Epithelial cell of proximal tubule (primary cell): ENCODE measurements at places on chromosomes 4 and X.

DNA sequence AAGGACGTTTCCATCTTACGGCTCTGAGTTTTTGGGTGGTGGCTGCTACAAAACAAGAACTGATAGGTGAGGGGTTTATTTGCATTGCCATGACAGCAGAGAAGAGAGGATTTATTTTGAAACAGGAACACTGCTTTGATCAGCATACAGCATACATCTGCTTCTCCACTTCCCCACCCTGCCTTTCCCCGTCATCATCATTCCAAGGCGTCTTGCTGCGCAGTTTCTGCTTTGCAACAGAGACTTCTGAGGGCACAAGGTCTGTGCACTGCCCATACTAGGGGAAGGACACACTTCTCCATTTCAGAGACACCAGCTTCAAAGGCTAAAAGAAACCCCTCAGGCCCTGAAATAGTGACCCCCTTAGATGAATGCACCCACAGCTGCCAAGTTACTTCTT, 19.1 kb downstream of the STARD8 start:
- no peak for DNase-seq

DNA sequence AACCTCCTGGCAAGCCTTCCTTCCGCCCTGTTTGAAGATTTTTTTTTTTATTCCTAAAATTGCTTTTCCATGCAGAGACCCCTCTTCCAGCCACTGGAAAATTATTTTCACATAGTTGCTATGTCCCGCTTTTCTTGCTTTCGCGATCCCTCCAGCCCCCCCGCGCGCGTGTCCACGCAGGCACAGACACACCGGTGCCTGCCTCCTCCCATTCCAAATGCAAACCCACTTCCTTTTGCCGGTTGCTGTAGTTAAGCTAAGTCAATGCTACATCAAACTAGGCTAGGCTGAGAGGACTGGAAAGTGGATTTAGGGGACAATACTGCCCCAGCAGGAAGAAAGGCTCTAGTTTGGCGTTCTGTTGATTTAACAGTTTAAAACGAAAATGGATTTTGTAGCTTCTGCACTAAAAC, 111.0 kb downstream of the DHX15 start:
- DNase-seq, result no peak

DNA sequence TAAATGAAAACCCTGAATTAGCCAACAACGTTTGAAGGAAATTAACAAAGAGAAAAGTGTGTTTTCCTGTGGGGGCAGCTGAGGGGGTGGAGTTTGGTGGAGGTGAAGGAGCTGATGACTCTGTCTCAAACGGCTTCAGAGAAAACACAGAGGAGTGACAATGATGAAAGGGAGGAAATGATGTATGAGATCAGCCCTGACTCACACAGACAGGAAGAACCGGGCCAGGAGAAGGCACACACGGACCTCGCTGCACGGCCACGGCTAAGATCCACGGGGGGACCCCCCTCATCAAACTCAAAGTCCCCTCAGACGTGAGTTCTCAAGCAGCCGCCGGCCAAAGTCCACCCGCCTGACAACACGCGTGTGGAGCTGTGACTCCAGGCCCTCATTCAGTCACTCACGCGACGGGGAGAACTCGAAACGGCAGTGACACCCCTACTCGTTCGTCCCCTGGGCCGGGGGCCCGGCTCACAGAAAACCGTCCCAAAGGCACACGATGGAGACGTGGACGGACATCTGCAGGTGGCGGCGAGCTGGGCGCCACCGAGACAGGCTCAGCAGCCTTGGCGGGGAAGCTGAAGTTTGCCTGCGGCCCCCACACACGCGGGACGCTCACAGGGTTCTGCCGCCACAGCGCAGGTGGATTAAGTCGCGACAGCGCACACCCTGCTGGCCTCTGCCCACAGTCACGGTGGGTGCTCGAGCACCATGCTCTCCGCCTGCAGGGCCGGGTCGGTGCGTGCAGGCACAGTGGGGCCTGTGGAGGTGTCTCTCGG, 28.8 kb downstream of the PPP2R3B start:
- no peak for DNase-seq

GRCh38 chr4:168101026-168101425, 8.7 kb downstream of the ANXA10 start:
- no peak for DNase-seq

- DNase-seq, result no peak
Measured at GRCh38 chr4:91089178-91089577, 962.0 kb downstream of the CCSER1 start.

- DNase-seq, result no peak
Measured at GRCh38 chrX:85544609-85545008, 165.1 kb upstream of the POF1B start.

DNA sequence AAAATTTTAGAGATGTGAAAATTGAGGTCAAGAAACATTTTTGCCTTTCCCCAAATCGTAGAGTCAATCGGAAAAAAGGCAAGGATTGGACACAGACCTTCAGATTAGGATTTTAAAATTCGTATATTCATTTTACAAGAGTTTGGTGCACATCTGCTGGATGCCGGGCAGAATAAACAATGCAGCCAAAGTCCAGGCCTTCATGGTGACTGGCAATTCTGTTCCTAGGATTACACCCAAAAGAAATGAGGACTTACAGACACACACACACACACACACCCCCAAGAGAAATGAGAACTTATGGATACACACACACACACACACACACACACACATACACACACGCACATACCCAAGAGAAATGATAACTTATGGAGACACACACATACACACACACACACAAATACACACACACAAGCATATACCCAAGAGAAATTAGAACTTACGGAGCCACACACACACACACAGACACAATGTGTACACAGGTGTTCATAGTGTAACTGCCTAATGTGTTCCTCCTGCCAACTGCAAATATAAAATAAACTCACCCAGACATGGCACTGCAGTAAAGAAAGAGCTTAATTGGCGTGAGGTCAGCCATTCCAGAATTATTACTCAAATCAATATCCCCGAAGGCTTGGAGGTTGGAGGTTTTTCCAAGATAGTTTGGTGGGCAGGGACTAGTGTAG, 165.7 kb upstream of the STS start:
- no peak for DNase-seq

DNA sequence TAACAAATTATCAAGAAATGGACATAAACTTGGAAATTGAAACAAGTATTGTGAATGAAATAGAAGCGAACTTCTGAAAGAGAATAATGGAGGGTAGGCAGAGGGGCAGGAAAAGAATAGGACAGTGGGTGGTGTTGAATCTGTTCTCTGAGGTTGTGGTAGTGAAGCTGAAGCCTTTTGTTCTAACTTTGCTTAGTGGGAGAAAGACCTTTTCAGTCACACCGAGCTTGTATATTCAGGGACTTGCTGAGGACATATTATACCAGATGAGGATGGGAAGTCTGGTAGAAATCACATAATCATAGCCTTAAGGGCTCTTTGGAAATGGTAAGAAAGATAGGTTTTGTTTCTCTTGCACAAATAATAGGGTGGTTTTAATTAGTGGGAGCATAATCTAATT, 115.4 kb upstream of the NDST4 start:
- no peak for DNase-seq

DNA sequence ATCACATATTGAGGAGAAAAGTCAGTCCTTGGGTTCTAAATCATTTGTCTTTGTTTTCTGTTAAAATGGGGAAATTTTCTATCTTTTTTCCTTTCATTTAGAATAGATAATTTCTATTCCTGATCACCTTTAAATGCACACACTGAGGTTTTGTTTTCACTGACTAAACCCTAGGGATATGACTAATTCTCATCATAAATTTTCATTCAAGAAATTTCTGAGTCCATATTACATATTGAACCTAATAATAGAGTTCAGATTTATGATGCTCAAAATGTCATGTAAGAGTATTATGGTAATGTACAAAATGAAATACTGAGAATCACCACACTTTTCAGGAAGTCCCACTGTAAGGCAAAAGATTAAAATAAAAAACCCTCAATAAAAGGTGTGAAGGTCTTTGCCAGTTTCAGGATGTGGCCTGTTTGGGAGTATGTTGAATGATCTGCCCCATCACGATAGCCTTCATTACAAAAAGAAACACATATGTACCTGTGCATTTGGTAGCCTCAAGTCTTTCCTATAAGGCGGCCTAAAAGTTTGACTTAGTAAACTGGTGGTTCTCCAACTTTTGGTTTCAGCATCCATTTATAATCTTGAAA, 49.4 kb downstream of the LEF1 start:
- no peak for DNase-seq

- no peak for DNase-seq
Measured at GRCh38 chr4:152785639-152786615, 6.2 kb downstream of the ARFIP1 start.

GRCh38 chrX:114344756-114345349, 239.0 kb upstream of the HTR2C start:
- DNase-seq, result no peak
